ENCODE measurements at places on chromosomes 4 and X.

DNA sequence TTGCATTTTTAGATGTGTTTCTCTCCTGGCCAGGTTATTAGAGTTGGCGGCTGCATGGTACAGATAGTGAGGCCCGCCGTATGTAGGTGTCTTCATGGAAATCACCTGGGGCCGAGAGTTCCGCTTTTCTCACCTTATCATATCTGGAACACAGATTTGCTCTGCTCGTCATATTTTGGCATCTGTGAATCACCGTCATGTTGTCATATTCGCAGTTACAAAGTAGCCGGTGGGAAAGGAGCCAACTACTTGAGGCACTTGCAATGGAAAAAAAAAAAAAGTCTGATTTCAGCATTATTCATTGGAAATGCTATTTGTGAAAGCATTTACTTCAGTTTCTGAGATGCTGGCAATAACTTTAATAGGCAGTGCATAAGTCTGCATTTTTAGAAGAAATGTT lies 1715.2 kb upstream of the TENM3 start:
- DNase-seq = no peak

GRCh38 chrX:17453788-17454187 lies 78.8 kb downstream of the NHS start:
- peak; percentile 71 for DNase-seq

GRCh38 chrX:1451661-1452515 lies 821 bp downstream of the ASMTL start:
- DNase-seq = no peak

GRCh38 chr4:27568236-27568951 lies 707.8 kb downstream of the STIM2 start:
- DNase-seq = no peak

- no peak for DNase-seq
These were observed 24.2 kb downstream of the SMC1A start for GRCh38 chrX:53398216-53398615.
